Activated CD4-positive, CD25-positive, alpha-beta regulatory T cell treated with anti-CD3 and anti-CD28 coated beads, Interleukin-2, amount 50 U/mL, for 24 hours (primary cell): ENCODE measurements at places on chromosomes 4 and X.
A peak's percentile ranks its signal among the peaks of the same experiment; 100 is the strongest.

DNA sequence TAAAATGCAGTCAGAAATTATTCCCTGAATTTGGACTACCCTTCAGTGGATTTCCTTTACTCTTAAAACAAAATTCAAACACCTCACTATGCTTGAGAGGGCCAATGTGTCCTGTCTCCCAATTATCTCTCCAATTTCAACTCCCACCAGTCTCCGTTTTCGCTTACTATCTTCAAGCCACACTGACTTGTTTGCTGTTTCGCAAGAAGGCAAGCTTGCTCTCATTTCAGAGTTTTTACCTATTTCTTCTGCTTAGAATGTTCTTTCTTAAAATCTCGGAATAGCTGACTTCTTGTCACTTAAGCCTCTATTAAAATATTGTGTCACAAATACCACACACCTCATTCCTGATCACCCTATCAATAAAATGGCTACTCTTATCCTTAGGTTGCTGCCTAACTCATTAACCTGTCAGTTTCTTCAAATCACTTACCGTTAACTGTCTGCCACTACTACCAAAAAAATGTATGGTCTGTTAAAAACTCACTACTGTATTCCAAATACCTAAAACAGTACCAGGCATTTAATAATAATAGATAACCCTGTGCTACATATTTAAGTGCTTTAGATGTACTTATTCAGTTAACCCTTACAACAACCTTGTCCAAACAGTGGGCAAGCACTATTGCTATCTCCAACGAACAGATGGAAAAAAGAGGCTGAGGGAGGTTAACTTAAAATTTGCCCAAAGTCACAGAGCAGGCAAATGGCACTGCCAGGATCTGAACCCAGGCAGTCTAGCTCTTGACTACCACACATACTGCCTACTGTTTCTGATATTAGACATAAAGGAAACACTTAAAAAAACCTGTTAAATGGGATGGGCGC, 2.9 kb downstream of the UBA6 start:
- no peak for ATAC-seq

- no peak for ATAC-seq
Observed at GRCh38 chrX:118254611-118255010, 91.3 kb upstream of the WDR44 start.

DNA sequence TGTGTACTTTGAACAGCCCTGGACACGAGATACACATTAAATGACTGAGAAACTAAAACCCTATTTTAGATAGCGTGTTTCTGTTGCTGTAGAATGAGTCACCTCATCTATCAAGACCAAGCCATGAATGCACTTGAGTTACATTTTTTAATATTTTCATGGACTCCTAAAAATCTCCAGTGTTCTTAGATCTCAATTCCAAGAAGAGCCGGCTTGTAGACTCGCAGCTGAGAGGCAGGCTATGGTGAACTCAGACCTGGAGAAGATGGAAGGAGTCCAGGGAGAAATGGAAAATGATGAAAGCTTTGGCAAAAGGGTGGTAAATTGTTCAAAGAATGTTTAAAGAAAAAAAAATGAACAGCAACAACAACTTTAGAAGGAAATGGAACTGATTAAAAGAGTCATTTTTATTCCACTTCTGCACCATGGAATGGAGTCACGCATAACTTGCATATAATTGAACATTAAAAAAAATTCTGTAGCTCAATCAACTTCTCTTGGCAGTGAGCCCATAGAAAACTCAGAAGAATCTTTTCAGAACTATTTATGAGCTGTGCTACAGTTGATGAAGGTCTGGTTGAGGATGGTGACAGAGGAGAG, 129.8 kb downstream of the MXRA5 start:
- no peak for ATAC-seq

DNA sequence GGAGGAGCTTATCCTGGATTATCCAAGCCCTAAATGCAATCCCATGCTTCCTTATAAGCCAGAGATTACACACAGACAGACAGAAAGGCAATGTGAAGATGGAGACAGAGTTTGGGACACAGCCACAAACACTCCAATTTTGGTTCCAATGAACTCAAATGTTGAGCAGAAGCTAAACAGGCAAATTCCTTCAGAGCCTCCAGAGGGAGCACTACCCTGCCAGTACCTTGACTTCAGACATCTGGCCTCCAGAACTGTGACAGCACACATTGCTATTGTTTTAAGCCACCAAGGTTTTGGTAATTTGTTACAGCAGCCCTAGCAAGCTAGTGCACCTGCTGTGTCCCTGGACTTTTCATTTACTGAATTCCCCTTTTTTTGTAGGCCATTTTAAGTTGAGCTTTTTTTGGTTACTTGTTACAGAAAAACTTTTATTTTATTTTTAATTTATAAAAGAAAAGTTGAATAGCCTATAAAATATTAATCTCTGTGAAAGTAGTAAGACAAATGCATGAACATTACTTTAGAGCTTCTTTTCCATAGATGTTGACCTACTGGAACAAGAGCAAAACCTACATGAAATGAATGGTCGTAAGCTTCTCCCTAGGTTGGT, 33.4 kb upstream of the SRD5A3 start:
- peak; percentile 53 for ATAC-seq

DNA sequence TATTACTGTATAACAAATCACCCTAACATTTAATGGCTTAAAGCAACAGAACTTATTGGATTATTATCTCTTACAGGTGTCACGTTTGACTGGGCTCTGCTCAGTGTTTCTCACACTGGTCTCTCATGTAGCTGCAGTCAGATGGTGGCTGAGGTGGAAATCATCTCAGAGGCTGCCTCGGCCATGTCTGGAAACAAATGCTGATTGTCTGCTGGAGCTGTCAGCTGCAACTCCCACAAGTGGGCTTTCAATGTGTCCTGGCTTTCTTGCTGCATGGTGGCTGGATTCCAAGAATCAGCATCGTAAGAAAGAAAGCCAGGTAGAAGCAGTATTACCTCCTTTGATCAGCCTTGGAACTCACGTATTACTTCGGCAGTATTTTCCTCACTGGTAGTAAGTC, 277.6 kb downstream of the SPANXN1 start:
- ATAC-seq, result no peak

GRCh38 chr4:138235419-138235952, 6.7 kb downstream of the SLC7A11 start:
- peak; percentile 73 for ATAC-seq

DNA sequence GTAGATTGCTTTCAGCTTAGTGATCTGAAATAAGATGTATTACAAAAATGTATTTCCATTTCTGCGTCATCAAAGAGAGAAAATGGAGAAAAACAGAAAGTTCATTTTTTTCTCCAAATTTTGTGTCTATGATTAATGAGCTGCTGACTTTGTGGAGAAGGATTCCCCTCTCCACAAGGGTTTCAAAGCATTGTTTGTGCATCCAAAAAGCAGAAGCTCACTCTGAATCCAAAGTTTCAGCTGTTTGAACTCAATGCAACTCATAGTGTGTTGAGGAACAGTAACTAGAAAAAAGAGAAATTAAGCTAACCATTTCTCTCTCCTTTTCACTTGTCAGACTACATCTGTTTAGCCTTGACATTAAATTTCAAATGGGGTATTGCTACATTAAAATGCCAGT, 62.9 kb upstream of the SLC7A11 start:
- no peak for ATAC-seq

GRCh38 chr4:158259955-158260575, 49.8 kb downstream of the TMEM144 start:
- ATAC-seq, result no peak

- no peak for ATAC-seq
Observed at GRCh38 chr4:153098427-153098826, 105.8 kb upstream of the TRIM2 start.

DNA sequence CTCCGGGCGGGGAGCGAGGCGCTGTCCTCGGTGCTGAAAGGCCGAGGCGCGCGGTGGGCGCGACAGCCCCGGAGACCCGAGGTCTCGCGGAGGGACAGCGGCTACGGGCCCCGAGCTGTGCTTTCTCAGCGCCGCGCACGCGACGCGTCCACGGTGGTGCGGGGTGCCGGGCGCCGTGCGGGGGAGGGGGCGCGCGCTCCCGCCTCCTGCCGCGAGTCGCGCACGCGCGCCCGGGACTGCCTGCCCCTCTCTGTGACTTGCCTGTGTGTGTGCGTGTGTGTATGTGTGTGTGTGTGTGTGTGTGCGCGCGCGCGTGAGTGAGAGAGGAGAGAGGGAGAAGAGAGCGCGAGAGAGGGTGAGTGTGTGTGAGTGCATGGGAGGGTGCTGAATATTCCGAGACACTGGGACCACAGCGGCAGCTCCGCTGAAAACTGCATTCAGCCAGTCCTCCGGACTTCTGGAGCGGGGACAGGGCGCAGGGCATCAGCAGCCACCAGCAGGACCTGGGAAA, at the start of gene GRIA2:
Gene GRIA2, plus strand, starts transcription at position 358 of the 511 bp plus-strand sequence. CDS start 315 bp downstream, outside the sequence.
- ATAC-seq, result no peak

- ATAC-seq, result no peak
Observed at GRCh38 chr4:70954032-70954431, 39.4 kb upstream of the DCK start.

- no peak for ATAC-seq
Observed at GRCh38 chrX:149296092-149296491, 209.0 kb downstream of the IDS start.

DNA sequence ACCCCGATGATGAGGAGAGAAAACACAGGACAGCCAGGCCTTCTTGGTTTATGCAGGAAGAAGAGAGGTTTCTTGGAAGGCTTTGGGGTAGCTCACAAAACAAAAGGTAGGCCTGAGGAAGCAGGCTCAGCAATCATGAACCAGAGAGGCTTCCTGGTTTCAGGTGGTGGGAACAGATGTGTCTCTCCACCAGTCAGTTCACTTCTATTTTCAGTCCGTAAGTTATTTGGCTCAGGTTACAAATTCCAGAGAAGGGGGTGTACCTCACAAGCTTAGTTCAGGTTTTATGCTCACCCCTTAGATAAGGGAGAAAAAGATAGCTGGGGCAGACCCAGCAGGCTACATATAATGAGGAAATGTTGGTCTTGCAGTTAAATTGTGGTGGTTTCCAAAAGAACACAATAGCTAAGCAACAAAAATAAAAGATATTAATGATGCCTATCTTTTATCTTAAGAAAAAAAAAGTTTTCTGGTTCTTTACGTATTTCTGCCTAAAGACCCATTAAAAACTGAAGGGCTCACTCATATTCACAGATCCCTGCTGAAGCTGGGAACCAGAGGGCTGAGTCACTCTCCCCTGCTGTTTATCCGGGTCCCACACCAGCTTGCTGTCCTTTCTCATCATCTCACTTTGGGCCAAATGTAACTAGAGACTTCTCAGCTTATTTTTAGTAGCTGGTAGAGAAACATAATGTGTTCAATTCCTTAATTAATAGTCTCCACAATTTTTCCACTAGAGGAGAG, 177.0 kb downstream of the CAMK2D start:
- no peak for ATAC-seq

- ATAC-seq, result no peak
Observed at GRCh38 chrX:13968198-13968597, 61.5 kb downstream of the GEMIN8 start.

GRCh38 chr4:110196206-110196870, 2.1 kb downstream of the ELOVL6 start:
- peak; percentile 14 for ATAC-seq
